ENCODE measurements at places on chromosomes 13 and 19. TPM values are rescaled to one million over a fixed set of nuclear protein-coding genes. Genes with fewer than 3 reads are reported as not detected.

DNA sequence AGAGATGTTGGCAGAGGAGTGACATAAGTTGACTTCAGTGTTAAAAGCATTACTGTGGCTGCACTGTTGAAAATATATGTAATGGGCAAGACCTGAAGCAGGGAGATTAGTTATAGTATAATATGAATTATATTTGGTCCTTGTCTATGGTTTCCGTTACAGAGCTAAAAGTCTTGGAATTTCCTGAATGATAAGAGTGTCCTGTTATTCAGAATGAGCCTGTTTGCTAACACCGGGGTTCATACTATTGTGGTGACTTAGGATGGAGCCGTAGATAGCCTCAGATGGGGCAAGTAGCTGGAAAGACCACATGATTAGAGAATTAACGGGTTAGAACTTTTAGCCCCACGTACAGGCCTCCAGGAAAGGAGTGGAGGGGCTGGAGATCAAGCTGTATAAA lies 5.7 kb downstream of the USPL1 start:
- no peak for DNase-seq

DNA sequence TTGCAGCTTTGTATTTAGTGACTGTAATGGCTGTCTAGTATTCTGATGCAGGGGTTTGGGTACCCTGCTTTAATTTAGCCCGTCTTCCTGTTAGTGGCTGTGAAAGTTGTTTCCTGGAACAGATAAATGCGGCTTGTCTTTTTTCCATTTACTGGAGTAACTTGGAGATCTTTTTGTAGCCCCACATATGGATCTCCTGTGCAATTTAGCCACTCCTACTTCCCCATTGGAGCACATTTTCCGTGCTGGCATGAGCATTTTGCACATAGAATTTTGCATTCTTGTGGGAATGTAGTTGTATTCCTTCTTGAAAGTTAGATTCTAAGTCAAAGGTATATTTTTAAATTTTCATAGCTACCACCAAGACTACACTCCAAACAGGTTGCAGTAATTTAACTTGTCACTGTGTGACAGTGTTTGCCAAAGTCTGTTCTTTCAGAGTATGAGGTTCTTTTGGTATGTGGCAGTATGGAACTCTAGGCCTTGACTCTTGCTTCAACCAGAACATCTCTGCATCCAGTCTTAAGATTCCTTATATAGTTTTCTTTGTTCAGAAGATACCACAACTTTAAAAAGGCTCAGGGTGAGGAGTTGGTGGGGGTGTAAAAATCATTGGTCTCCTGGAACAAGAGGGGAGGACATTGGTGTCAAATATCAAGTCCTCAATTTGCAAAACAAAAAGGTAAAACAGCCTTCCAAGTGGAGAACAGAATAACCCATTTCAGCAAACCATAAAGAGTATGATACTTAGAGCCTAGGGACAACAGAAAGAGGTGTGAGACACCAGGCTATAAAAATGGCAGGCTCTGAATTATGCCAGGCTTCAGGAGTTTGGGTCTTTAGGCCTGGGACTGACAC lies 21.1 kb upstream of the CCDC97 start:
- DNase-seq = no peak

Gene DIRAS1
- 0.19 TPM for total RNA-seq

GRCh38 chr13:32811297-32811800 lies 204.9 kb upstream of the KL start:
- no peak for DNase-seq

- peak; percentile 74 for DNase-seq
Measured at GRCh38 chr13:24230428-24231072, 70.0 kb downstream of the SPATA13 start.

DNA sequence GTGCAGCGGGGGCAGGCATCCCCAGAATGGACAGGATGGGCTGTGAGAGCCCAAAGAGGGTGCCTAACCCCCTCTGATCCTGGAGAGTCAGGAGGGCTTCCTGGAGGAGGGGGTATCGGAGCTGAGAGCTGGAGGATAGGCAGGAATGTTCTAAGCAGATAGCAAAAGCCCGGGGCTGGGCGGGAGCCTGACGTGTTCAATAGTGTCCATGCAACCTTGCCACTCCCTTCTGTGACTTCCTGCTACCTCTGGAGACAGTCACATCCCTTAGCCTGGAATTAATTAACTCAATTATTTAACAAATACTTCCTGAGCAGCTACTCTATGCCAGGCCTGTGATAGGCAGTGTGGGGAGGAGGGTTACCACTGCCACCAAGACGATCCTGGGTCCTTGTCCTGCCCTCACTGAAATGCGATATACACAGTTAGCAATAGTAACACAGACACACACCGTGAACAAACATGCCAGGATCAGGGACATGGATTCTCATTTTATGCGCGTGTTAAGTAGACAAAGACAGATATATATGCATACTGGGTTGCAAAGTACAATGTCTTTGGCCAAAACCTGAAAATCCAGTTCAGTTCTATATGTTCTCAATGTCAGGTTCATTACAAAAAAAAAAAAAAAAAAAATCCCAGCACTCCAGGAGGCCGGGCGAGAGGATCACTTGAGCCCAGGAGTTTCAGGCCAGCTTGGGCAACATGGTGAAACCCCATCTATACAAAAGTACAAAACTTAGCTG lies 10.7 kb downstream of the AP2S1 start:
- no peak for DNase-seq

DNA sequence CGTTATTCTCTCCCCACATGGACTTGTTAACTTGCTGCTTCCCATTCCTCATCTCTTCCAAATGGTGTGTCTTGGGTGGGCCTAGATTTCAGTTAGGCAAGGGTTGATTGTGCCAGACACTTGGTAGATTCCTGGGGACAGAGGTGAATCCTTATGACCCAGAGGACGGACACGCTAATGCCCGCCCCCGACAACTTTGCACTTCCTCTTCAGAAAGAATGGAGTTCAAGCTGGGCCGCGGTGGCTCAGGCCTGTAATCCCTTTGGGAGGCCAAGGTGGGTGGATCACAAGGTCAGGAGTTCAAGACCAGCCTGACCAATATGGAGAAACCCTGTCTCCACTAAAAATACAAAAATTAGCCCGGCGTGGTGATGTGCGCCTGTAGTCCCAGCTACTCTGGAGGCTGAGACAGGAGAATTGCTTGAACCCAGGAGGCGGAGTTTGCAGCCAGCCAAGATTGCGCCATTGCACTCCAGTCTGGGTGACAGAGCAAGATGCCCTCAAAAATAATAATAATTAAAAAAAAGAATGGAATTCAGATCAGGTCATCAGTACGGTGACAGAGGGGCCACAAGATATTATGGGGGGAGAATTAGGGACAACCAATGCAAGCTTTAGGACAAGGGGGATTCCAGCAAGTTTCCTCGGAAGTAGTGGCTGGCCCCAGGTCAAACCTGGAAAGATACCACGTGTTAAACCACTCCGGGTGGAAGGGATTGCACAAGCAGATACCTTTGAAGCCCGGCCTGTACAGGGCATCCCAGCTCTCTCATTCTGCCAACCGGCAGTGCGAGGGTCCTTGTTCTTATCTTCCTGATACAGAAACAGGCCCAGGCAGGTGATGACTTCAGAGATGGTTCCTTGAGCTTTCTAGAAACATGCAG lies 2.7 kb downstream of the MYO9B start:
- no peak for DNase-seq

All from CD8-positive, alpha-beta T cell (primary cell).